ENCODE measurements at places on chromosomes 7 and 10.

DNA sequence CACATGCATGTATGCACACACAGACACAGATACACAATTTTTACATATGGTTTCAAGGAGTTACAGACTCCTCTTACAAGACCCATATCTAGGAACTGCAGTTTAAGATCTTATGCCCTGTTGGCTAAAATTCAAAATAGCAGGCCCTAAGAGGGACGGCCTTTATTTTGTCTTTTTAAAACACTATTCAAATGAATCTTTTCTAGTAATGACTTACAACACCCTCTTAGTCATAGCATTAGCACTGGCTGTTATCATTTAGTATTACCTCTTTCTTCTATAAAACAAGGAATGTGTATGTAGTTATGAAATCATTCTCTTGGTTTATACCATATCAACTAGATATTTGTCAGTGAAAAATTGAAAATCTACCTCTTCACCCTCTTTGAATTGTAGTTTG is 15.3 kb downstream of the PAPSS2 start:
- no peak for DNase-seq

DNA sequence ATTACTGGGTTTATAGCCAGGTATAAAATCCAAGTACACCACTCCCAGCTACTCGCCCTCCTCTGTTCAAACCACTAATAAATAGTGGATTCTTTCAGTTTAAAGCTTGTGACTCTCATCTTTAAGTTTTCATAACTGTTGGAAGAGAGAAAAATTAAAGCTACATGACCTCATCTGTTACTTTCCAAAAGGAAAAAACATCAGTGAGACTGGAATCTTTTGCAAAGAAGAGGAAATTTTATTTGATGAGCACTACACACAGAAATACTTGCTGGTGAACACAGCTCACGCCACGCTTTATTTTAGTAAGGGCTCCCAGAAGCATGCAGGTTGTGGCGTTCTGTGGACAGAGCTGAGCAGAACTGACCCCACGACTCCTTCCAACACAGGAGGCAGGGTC is 527.0 kb upstream of the MGMT start:
- DNase-seq, result no peak

GRCh38 chr7:85529831-85530230 is 343.0 kb upstream of the SEMA3D start:
- no peak for DNase-seq

DNA sequence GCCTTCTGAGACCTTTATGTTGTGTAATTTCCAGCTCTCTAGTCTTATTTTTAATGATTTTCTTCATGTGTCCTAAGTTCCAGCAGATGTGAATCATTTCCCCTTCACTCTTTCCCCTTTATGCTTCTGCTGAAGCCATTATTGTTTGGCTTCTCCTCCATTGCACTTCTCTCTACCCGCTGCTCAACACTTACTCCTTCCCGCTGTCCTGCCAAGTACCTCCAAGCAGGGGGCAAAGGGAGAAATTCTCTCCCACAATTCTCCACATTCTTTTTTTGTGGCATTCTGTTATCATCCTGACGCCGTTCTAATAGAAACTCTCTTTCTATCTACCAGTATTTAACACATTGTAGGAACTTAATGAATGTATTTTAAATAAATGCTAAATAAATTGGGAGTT is 388.9 kb upstream of the TPK1 start:
- no peak for DNase-seq

GRCh38 chr10:16612115-16612980 is 90.7 kb upstream of the C1QL3 start:
- no peak for DNase-seq

DNA sequence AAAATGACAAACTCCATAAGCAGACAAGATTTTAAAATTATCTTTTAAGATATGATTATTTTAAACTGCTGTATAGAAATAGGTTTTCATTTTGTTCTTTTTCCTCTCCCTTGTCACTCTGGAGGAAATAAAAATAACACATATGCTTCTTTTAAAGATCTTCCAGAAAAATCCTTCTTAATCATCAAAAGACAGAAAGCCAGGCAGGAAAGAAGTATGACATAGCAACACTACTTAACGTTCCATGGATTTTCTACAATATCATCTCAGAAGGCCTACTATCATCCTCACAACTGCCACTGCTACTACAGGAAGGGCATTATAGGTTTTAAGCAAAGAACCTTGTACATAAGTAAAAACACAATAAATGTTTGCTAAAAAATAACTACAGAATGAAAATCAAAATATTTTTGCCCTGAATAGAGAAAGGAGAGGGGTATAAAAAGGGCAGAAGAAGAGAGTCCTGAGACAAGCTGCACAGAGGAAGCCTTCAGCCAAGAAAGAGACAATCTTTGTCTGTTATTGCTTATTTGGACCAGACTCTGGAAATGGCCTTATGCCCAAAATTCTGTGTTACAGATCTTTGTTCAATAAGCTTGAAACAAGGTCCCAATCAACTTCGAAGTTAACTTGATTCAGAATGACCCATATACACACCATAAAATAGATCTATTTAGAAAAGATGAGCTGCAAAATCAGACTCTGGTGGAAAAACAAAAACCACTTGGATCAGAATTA is 67.8 kb downstream of the ABI1 start:
- DNase-seq, result no peak

DNA sequence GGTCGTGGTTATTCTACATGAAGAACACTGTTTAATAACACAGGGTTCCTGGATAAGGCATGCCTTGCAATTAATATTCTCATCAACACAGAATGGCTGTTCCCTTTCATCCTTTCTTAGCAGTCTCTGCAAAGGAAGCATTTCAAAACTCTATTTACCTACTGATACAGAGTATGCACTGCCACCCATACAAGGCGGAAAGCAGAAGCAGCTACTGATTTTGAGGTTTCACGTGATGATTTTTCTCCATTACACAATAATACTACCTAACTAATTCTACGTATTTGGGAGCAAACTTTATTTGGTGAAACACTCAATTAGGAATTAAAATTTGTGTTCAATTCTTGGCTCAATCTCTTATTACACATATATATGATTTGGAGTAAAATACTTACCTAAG is 43.0 kb upstream of the COL1A2 start:
- DNase-seq, result no peak

DNA sequence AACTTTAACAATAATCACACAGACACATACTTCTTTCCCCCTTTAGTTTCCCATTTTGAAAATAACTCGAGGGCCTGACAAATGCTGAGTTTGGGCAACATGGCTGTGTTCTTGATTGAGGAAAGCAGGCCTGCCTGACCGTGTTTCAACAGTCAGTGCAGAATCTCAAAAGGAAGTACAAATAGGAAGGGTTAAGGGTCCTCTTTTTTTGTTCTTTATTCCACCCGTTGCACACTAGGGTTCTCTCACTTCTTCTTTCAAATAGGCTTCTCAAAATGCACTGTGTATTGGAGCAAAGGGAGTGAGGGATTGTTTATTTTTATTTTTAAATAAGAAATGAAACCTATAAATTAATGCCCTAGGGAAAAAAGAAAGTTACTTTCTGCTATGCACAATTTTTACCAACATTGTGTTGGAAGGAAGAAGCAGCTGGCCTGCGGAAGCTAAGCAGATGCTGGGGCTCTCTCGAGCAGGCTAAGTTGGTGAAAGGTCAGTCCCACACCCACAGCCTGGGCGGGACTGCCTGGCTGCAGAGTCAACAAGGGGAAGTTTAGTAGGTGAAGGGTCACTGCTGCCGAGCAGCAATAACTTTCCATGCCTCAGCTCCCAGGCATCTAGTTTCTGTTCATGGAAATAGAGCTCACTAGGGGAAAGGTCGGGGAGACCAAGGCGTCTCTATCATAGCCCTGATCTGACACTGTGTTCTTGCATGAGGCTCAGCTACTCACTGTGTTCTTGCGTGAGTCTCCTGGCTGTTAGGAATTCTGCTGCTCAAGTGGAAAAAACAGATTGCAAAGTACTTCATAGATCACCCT is 12.2 kb upstream of the PDK4 start:
- peak; percentile 87 for DNase-seq

DNA sequence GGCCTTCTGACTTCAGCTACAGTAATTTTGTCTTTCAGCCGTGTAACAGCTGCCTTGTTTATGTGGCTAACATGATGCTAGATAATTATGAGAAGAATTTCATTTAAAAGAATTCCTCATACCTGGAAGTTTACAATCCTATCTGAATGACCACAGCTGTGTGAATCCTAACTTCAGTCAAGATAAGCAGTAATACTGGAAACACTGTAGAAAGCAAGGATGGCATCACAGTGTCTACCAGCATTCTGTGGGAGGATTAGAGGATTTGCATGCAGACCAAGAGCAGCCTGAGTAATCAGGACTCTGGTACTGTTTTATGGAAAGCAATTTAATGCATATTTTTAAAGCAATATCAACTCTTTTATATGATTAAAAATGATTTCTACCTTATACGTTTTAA is 282.4 kb downstream of the EXOC4 start:
- no peak for DNase-seq

GRCh38 chr7:46133751-46134150 is 212.7 kb upstream of the IGFBP3 start:
- no peak for DNase-seq

DNA sequence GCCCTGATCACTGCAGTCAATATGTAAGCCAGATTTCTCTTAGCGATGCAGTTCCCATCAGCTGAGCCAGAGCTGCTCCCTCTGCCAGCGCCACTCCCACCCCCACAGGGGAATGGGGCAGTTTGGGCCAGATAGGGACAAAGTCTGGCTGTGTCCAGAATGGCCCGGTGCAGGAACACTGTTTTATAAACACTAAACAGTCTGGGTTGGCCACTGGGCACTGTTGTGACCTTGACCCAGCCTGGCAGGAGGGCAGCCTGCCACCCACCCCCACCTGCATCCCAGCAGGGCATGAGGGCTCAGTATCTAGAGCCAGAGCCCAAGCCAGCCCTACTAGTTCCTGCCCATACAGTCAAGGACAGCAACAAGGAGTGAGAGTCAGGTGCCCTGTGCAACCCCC is 1.3 kb downstream of the OGDHL start:
- no peak for DNase-seq

- no peak for DNase-seq
Observed at GRCh38 chr10:78857193-78857592, 211.6 kb upstream of the ZMIZ1 start.

DNA sequence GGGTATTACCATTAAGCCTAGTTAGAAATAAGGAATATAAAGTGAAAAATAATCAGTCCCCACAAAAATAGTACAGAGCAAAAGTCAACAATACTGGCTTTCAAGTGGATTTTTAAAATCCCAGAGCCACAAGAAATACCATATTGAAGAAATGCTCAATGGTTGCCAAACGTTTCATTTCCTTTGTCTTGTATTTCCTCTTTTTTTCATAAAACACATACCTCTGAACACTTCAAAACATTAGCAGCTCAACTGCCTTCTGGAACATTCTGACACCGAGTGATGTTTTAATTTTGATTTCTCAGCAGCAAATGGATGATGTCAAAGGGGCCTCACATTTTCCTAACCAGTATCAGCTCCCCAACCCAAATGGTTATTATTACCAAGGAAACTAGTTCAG is 10.5 kb downstream of the NOD1 start:
- DNase-seq, result no peak
